ENCODE measurements at places on chromosomes 6 and 20.

DNA sequence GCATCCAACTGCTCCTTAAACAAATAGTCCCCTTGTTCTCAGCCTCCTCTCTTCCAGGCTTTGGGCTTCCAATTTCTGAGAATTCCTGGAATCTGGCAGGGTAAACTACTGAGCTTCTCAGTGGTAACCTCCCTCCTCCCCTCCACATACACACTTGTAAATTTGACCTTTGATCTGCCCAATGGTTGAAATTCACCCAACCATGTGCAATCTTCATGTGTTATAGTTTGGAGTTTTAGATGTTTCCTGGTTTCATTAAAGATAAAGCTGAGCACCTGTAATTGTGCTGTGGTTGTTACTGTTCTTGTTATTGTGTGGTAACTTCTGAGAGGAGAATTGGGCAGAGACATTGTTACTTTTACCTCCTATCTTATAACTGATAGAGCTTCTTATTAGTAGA is 328.4 kb downstream of the TPBG start:
- no peak for DNase-seq

- no peak for DNase-seq
Measured at GRCh38 chr6:138736640-138737039, 36.9 kb upstream of the CCDC28A start.

DNA sequence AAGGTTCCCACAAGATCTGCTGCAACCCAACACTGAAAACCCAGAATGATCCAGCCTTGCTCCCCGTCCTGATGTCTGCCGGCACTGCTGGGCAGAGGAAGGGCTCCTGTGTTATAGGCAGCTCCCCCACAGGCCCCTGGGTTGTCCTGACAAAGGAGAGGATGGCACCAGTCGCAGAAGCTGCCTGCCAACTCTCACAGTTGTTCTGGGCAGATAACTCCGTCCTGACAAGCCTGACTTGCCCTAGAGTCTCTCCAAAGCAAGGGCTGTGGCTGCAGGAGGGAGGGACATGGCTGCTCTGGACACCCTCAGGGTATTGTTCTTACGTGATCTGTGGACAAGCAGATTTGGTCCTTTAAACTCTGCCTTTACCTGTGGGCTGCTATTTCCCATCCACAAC is 243.8 kb downstream of the CDH26 start:
- no peak for DNase-seq

DNA sequence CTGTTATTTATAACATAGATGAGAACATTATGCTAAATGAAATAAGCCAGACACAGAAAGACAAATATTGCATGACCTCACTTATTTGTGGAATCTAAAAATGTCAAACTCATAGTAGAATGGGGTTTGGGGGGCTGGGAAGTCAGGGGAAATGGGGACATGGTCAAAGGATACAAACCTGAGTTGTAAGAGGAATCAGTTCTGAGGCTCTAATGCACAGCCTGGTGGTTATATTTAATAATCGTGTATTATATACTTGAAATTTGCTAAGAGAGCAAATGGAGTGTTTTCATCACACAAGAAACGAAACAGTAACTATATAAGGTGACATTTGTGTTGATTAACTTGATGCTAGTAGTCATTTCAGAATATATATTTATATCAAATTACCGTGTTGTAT is 40.8 kb upstream of the GFOD1 start:
- DNase-seq: no peak

DNA sequence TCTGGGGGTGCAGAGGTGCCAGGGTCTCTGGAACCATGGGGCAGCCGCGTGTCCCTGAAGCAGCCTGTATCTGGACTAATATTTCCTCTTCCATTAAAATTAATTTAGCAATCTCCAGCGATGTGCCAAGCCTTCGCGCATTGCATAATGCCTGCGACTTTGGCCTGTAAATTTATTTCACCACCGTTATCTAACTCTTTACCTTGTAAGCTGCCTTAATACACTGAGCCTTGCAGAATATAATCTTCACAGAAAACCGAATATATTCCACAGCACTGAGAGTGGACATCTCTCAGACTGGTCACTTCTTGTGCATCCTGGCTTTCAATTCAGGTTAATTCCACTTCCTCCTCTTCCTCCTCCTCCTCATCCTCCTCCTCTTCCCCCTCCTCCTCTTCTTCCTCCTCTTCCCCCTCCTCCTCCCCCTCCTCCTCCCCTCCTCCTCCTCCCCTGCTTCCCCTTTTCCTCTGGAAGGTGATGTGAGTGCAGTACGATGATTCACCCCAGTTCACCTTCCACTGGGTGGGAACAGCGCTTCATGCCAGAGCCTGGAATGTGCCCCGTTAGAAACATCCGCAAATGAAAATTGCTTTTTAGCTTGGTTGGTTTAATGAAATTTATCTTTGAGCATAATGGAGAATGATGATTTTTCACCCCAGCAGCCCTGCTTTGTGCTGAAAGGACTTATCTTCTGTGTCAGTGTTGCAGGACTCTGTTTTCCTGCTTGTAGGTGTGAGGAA is 101.4 kb downstream of the CDH4 start:
- DNase-seq: no peak

DNA sequence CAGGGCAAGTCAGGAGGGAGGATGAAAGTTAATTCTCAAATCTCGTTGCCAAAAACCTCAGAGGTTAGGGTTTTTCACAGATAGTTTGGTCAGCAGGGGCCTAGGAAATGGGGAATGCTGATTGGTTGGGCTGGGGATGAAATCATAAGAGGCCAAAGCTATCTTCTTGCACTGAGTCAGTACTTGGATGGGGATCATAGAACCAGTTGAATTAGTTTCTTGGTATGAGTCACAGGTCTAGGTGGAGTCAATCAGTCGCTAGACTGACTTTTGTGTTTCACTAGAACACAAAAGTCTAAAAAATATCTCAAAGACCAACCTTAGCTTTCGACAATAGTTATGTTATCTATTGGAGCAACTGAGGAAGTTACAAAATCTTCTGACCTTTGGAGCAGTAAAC is 368.5 kb downstream of the TBC1D32 start:
- DNase-seq: no peak

DNA sequence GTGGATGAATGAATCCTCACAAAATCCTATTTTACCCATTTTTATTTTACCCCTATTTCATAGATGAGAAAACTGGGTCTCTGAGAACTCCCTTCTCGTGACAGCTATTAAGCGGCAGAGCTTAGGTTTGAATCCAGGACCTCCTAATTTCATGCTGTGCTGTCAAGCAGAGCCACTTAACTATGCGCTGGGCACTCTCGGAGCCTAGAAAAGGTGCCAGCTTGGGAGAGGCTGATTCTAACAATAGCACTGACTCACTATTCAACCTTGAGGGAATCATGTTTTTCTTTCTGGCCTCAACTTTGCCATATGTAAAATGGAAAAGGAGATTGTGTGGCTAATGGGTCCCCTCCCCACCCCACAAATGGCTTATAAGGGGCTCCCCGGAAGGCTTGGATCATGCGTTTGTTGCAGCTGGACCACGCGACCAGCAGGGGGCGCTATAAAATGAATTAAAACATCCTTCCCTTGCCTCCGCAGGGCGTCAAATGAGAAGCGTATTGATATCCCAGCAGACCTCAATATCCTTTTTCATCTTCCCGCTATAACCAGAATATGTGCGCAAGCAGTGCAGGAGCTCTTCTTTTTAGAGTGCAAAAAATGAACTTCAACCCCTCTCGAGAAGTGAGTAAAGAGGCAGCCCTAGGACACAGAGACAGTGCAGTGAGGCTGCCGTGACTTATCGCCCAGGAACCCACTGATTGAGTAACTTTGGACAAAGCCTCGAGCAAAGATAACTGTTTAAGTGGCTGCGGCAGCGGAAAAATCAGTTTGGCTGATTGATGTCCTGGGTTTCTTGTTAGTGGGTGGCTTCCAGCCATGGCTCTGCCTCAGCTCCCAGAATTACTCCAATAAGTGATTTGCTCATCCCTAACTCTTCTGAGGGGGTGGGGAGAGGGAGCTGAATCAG is 12.8 kb upstream of the PDYN start:
- peak; percentile 53 for DNase-seq

GRCh38 chr6:152463164-152463563 is 174.0 kb downstream of the SYNE1 start:
- no peak for DNase-seq

DNA sequence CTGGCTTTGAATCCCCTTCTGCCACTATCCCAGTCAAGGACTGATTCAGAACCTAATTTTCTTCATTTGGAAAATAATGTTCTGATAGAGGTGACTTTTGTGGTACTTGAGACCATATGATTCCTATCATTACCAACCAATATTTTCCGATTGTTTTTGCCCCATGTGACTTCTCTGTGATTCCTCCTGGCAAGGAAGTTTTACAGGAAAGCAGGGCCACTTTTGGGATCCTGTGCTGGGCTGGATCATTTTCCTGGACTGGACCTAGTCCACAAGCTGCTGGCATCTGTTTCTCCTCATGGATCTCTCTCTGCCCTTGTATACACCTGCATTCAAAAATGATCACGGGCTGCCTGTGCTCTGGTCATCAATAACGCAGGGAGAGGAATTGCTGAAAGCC is 13.9 kb upstream of the SNHG17 start:
- no peak for DNase-seq

All from activated CD4-positive, alpha-beta T cell treated with anti-CD3 and anti-CD28 coated beads for 48 hours (primary cell).